ENCODE measurements at places on chromosomes 16 and 17. TPM values are rescaled to one million over a fixed set of nuclear protein-coding genes. Genes with fewer than 3 reads are reported as not detected.

CCL17 gene
- polyA plus RNA-seq: not detected

ZACN gene
- 49.6 TPM for polyA plus RNA-seq

ATXN7L3 gene
- polyA plus RNA-seq: 118 TPM

ZNF423 gene
- polyA plus RNA-seq: 43.0 TPM
